ENCODE measurements at places on chromosomes 2 and 18. TPM values are rescaled to one million over a fixed set of nuclear protein-coding genes. Genes with fewer than 3 reads are reported as not detected.

MAP3K19 gene
- total RNA-seq = 11.0 TPM

UGT1A4 gene
- total RNA-seq = 0.21 TPM

CNGA3 gene
- 0.40 TPM for total RNA-seq

HOXD4 gene
- total RNA-seq = 0.74 TPM

SLC16A14 gene
- total RNA-seq = 8.2 TPM

HOXD3 gene
- total RNA-seq = 1.1 TPM

LTBP1 gene
- 46.1 TPM for total RNA-seq

EPG5 gene
- total RNA-seq = 64.5 TPM

- DNase-seq = no peak
Measured at GRCh38 chr2:30790879-30791278, 16.4 kb downstream of the CAPN13 start.

GRCh38 chr2:990970-991369 lies 40.3 kb downstream of the SNTG2 start:
- DNase-seq = no peak

DNA sequence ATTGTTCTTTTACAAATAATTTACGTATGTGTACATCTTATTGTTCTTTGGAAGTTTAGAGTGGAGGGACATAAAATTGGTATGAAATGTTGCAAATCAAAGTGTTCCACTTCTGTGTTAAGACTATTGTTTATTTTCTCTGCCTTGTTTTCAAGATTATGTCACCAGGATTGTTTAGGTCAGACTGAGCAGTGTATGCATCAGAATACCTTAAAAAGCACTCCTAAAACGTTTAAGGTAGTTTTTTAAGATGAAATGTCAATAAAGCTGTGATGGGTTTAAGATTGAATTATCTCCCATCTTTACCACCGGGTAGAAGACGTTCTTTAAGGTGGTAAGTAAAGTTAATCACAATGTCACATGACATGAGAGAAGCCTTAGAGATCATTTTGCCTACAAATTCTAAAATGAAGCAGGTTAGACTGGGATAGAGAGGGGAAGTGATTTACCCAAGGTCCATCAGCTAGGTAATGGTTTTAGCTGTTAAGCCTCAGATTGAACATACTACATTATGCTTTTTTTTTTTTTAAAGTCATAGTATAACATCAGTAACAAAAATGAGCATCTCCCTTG lies 10.6 kb downstream of the VAPA start:
- DNase-seq = no peak

DNA sequence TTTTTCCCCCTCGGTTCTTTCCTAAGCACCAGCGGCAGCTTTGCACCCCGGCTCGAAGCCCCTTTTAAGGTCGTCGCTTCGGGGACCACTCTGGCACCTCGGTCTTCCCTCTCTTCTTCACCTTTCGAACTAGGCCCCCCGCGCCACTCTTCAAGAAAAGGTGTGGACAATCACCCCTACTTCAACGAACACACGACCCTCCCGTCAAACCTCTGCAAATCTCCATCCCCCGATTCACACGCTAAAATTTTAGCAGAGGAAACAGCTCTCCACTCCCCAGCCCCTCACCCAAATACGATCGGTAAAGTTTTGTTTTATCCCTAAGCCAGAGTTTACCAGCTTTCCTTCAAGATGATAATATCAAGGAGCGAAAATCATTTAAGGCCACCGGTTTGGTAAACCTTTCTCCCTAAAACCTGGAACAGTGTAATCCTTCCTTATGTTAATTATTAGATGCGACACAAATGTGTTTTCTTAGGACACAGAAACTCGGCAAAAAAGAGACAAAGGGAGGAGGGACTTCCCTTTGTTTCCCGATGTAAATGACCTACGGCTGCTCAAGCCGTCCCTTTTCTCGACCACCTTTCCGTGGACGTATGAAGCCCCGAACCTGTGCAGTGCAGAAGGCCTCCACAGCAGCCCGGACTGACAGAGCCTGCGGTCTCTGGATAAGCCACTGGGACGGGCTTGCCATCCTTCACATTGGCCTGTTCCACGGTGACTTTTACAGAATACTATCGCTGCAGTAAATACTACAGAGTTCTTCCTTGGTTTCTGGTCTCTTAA lies 85.2 kb downstream of the RBMS1 start:
- DNase-seq = peak; percentile 28

- DNase-seq = no peak
Measured at GRCh38 chr2:57881998-57882888, 164.4 kb upstream of the VRK2 start.

DNA sequence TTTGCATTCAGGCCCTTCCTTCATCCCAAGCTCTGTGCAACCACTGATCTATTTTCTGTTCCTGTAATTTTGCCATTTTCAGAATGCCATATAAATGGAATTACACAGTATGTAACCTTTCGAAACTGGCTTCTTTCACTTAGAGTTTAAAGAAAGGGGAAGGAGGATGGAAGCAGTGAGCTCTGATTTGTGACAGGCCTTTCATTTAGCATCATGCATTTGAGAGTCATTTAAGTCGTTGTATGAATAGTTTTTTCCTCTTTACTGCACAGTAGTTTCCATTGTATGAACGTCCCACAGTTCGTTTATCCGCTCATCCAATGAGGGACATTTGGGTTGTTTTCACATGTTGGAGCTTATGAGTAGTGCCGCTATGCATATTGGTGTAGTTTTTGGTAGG lies 67.0 kb downstream of the LBH start:
- DNase-seq = no peak

- DNase-seq = no peak
Measured at GRCh38 chr2:72824224-72824842, 1.5 kb downstream of the EXOC6B start.

DNA sequence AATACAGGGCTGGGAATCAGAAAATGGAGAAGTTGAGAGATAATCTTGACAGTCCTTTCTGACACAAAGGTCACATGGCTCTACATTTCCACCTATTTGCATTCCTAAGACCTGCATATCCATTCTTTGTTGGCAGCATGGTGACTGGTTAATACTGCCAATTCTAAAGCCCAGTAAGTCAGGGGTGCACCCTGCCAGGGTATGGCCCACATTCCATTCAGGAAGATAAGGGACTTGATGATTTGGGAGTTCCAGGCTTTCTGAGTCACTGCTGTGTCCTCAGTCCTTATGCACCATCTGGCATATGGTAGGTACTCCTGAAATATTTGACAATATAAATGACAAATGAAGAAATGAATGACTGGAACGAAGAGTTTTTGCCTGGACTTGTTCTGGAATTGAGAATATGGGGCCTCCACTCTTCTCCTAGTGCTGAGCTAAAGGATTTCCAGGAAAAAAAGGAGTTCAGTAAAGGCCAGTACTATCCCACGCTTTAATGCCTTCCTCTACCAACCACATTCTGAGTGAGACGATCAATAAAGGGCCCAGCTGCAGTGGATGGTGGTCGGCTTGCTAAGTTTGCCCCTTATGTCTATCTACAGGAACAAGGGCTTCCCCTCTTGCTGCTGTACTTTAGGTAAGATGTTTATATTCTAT lies 31.7 kb upstream of the EIF2AK3 start:
- no peak for DNase-seq

DNA sequence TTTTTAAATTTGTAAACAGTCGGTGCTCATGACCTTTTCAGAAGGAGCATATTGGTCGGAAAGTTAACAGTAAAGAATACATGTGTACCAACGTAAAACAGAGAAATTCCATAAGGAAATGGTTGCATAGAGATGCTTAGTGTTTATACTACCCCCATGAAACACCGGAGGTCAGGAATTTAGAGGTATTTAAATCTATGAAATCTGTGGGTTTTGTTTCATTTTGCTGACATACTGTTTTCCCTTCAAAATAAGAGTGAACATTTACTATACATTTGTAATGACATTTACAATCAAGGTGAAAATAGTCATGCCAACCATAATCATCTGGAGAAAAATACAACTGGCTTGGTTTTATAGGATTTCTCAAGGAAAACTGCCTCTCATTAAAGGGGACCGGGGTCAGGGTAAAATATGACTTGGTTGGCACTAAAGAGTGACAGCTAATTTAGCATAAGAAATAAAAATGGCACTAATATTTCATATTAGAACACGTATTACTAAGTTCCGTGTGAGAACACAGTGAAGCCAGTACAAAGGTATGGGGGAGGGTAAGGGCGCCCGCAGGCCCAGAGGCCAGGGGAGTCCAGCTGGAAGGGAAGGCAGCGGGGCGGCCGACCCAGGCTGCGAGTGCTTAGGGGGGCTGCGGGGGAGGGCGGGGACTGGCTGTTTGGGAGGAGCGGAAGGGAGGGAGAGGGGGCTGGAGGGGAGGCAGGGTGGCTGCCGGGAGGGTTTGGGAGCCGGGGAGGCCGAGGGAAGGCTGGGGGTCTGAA lies 1.1 kb upstream of the RNU4ATAC start:
- peak; percentile 91 for DNase-seq

GRCh38 chr2:240604291-240604938 lies 17.9 kb downstream of the CAPN10 start:
- DNase-seq = peak; percentile 66

- DNase-seq = no peak
Measured at GRCh38 chr2:143635936-143636335, 506.7 kb downstream of the ARHGAP15 start.

DNA sequence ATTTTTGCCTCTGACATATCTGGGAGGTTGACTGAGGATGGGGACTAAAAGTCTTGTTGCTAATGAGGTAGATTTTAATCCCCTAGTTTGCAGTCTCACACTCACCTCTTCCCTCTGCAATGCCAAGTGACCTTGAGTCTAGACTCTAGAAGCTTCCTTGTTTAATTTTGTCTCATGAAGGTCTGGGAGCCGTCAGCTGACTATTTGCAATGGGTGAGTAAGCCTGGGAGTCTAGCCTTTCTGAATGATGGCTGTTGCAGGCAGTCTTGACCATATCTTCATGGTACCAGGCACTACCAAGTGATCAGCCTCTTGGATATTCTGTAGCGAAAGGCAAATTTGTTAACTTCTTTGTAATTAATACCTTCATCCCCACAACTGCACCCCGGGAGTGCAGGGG lies 61.2 kb downstream of the ARHGAP15 start:
- DNase-seq = no peak

DNA sequence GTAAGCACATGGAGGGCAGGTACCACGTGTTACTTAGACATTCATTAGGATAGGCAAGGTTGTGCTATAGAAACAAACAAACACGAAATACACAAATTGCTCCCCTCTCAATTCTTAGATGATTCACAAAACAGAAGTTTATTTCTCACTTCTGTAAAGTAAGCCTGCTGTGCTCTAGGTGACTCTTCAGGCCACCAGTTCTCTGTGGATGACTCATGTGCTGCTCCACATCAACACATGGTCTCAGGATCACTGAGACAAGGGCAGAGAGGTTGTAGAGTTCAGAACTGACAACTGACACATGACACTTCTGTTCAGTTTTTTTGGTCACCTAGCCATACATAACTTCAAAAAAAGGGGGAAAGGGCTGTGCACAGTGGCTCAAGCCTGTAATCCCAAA lies 70.6 kb downstream of the DAW1 start:
- no peak for DNase-seq

DNA sequence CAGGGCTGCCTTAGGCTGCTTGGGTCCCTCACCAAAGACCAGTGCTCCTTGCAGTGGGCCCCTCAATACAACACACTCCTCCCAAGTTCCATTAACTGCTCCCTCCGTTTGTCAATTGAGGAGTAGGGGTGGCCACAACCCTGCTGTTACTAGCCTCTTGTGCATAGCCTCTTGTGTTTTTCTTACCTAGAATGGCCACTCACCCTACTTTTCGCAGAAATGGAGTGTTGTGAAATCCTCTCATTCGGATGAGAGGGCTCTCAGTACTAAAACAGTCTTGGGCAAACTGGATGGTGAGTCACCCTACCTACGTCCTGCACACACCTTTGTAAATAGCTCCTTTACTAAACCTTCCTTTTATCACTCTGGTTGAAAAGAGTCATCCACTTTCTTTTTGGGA lies 253.9 kb downstream of the OSR1 start:
- no peak for DNase-seq

DNA sequence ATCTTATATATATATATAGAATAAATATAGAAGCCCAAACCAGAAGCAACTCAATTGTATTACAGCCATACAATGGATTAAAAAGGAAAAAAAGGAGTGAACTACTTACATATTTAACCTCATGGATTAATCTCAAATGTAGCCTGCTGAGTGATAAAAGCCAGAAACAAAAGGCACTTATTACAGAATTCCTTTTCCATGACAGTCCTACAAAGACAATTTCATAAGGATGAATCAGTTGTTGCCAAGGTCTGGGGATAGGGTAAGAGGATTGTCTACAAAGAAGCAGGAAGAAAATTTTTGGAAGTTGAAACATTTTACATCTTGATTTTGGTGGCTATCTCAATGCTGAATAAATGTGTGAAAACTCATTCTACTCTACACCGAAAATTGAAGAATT lies 103.9 kb upstream of the DCC start:
- DNase-seq = no peak

GRCh38 chr18:47149457-47150028 lies 757 bp downstream of the HDHD2 start:
- DNase-seq = no peak

- DNase-seq = peak; percentile 75
Measured at GRCh38 chr2:28366496-28367282, 26.0 kb upstream of the FOSL2 start.

DNA sequence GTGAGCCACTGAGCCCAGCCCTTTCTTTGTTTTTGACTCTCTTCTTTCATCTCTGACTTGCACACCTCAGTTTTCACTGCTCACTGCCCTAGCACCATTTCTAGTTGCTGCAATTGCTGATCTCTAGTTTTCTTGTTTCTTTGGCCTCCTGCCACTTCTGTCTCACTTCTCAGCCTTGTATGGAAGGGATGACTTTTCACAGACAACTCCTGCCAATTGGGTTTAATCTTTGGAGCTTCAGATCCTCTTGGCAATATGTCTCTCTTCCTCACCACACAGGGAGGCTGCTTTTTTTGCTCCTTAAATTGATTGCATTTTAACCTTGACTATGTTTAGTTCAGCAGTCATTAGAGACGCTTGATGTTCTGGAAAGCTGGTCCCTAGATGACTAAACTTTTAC lies 323.1 kb downstream of the CTNNA2 start:
- DNase-seq = peak; percentile 29

DNA sequence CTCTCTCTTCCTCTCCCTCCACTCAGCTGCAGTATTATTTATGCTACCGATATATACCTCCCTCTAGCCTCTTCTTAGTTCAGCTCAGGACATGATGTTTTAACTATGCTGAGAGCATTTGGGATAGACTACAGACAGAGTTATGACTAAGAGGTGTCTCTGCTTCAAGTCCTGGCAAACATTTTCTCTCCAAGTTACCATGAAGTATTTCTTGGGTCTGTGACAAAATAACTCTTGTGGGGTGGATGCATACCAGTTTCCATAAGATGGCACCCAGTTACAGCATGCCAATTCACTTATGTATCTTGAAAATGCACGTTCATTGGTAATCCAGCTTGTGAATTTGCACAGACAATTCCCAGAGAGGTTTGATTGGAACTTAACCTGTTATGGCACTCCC lies 737.6 kb downstream of the SLC4A3 start:
- no peak for DNase-seq

- no peak for DNase-seq
Measured at GRCh38 chr18:3340015-3340681, 78.2 kb downstream of the MYL12B start.

All from lung (tissue), 17 donors.